ENCODE measurements at places on chromosomes 6 and 20. TPM values are rescaled to one million over a fixed set of nuclear protein-coding genes. Genes with fewer than 3 reads are reported as not detected.

GRCh38 chr6:146860583-146860982 is 261.8 kb downstream of the ADGB start:
- no peak overlapping the region for H3K4me3 ChIP-seq
- H3K4me1 ChIP-seq = no peaks in the 10 kb centered on the region
- no peak for DNase-seq
- no peaks in the 10 kb centered on the region for H3K36me3 ChIP-seq

The COL11A2 gene
- 2.4 TPM for total RNA-seq

- no peaks in the 10 kb centered on the region for H3K4me1 ChIP-seq
- no peaks in the 10 kb centered on the region for H3K36me3 ChIP-seq
- H3K4me3 ChIP-seq = no peak overlapping the region
- H3K27me3 ChIP-seq = no peaks in the 10 kb centered on the region
Observed at GRCh38 chr6:79239536-79240168, 5.2 kb upstream of the HMGN3 start.

- H3K27ac ChIP-seq = no peak overlapping the region
- DNase-seq = no peak
- no peak overlapping the region for H3K4me3 ChIP-seq
- no peaks in the 10 kb centered on the region for H3K27me3 ChIP-seq
- no peaks in the 10 kb centered on the region for H3K36me3 ChIP-seq
Observed at GRCh38 chr20:19913927-19914614, 103.1 kb upstream of the NAA20 start.

DNA sequence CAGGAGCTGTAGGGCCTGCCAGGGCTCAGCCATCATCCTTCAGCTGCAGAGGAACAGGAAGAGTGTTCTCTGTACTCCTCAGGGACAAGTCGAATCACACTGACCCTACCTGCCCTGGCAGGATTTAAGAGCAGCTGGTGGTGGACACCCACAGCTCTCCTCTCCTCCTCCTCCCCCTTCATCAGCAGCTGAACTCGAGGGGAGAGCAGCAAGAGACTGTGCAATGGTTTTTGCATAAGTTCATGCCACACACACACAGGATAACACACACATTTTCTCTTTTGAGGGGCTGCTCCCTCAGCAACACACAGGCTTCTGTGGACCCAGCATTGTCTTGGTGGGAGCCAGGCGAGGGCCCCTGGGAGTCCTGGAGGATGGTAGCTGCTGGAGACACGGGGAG is at the start of gene CST11:
TSS of gene CST11 (minus strand) at position 101 of the 400 bp plus-strand sequence. CDS start at position 36, 65 bp downstream.
- H3K4me3 ChIP-seq = no peak within 1 kb of the TSS
- no peak for DNase-seq
- no peaks in the 10 kb centered on the region for H3K27me3 ChIP-seq
- no peak within 1 kb of the TSS for H3K27ac ChIP-seq
- H3K36me3 ChIP-seq = no peaks in the 10 kb centered on the region

DNA sequence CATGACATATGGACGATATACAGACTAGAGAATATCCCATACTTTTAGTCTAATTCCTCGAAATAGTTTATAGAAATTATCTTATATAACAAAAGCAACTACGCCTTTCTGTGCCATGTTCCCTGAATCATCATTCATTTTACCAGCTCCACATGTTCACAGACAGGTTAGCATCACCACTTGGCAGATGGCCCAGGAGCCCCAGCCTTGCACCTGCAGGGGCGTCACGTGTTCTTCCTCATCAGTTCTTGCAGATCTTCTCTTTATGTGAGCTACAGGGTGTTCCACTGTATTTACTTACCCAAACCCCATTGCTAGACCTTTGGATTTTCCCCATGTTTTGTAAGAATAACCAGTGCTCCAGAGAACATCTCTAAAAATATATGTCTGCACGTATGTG is 12.6 kb upstream of the BNIP5 start:
- H3K27ac ChIP-seq = no peak overlapping the region
- H3K4me3 ChIP-seq = no peak overlapping the region
- H3K4me1 ChIP-seq = peaks cover 7% of the 10 kb centered on the region

DNA sequence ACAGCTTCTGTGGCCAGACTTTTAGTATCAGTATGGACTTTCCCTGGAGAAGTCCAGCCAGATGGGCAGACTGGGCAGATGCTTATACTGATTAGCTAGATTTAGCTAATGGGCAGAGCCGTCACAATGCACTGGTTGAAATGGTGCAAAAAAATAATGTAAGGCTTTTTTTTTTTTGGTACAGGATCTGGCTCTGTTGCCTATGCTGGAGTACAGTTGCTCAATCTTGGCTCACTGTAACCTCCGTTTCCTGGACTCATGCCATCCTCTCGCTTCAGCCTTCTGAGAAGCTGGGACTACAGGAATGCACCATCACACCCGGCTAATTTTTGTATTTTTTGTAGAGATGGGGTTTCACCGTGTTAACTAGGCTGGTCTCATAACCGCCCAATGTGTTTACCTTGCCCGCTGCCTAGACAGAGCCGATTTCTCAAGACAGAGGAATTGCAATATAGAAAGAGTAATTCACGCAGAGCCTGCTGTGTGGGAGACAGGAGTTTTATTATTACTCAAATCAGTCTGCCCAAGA is 16.4 kb upstream of the KIFC1 start:
- no peak overlapping the region for H3K4me3 ChIP-seq
- H3K4me1 ChIP-seq = peaks cover 18% of the 10 kb centered on the region
- no peaks in the 10 kb centered on the region for H3K36me3 ChIP-seq
- no peaks in the 10 kb centered on the region for H3K27me3 ChIP-seq

The CLVS2 gene
- 0.20 TPM for total RNA-seq

The MOCS1 gene
- 23.0 TPM for total RNA-seq

DNA sequence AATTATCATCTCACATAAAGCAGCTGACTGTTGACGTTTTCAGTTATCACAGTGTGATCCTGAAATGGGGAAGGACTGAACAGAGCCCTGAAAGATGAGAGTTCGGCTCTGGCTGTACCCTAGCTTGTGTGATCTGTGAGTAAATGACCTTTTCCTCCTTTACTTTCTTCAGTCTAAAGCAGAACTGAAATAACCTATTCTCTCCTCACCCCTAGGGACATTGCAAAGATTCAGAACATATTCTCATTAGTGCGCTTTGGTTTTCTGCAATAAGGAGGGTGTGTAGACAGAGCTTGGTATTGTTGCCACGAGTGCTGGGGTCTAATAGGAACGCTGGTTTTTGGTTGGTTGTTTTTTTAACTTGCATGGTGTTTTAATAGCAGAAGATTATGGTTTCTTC is 16.7 kb downstream of the FARS2 start:
- no peak for DNase-seq
- H3K27me3 ChIP-seq = no peaks in the 10 kb centered on the region
- H3K4me3 ChIP-seq = no peak overlapping the region
- H3K36me3 ChIP-seq = peaks cover 2% of the 10 kb centered on the region
- H3K27ac ChIP-seq = no peak overlapping the region

The PPIL6 gene
- 18.1 TPM for total RNA-seq

The GSTA1 gene
- total RNA-seq = 23.5 TPM

- DNase-seq = peak; percentile 31
- H3K36me3 ChIP-seq = no peaks in the 10 kb centered on the region
- H3K4me3 ChIP-seq = no peak overlapping the region
- no peak overlapping the region for H3K27ac ChIP-seq
Observed at GRCh38 chr6:155273431-155273830, 9.6 kb downstream of the CLDN20 start.

The PNPLA1 gene
- total RNA-seq = 1.3 TPM

DNA sequence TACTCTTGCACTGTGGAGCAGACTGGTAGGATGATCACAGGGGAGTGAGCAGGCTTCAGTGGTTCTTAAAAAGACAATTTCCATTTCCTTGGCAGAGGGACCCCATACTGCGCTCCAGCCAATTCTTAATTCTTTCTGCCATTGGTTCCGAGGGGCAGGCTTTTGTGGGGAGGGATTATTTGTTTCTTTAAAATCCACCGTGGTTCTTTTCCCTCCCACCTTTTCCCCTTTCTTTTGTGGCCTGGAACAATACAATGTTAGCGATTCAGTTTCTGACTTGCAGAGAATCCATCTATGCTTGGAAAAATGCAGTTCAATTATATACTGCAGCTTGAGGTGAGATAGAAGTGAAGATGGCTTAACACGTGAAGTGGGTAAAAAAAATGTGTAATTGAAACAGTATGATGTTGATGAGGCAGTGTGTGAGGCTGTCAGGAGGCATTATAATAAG is 379.0 kb upstream of the FLRT3 start:
- H3K36me3 ChIP-seq = no peaks in the 10 kb centered on the region
- no peak for DNase-seq
- peaks cover 16% of the 10 kb centered on the region for H3K4me1 ChIP-seq
- no peaks in the 10 kb centered on the region for H3K27me3 ChIP-seq

- no peak within 1 kb of the TSS for H3K27ac ChIP-seq
- H3K4me1 ChIP-seq = no peaks in the 10 kb centered on the region
- DNase-seq = peak; percentile 61
- no peaks in the 10 kb centered on the region for H3K36me3 ChIP-seq
Observed at GRCh38 chr6:27312146-27312949, at the start of gene POM121L2. Gene POM121L2 (minus strand): TSS chr6:27312273. CDS start chr6:27312170, 103 bp downstream.

DNA sequence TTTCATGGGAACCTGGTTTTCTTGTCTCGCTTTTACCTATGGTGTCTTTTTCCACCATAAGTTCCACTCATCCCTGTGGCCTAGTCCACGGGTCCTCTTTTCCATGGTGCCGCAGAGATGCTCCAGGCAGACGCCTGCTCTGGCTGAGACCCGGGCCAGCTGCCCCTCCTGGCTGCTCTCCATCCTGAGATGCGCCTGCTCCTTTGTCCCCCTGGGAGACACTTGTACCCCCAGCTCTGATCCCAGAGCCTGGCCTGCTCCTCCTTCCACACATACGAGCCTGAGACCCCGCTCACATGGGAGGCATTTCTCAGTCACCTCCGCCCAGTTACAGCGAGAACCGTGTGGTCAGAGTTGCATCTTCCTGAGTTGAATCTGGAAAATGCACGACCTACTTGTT is 29.6 kb downstream of the RNASET2 start:
- no peak overlapping the region for H3K4me3 ChIP-seq
- no peaks in the 10 kb centered on the region for H3K4me1 ChIP-seq
- H3K27ac ChIP-seq = peak overlapping the region; percentile 25
- DNase-seq = no peak
- no peaks in the 10 kb centered on the region for H3K36me3 ChIP-seq

The CYP24A1 gene
- total RNA-seq = 0.68 TPM

- H3K4me3 ChIP-seq = peak within 1 kb of the TSS; percentile 54
- peak; percentile 71 for DNase-seq
- H3K4me1 ChIP-seq = no peaks in the 10 kb centered on the region
- H3K27ac ChIP-seq = peak within 1 kb of the TSS; percentile 96
- no peaks in the 10 kb centered on the region for H3K27me3 ChIP-seq
Observed at GRCh38 chr6:17392978-17393891, at the start of gene CAP2. Gene CAP2 (plus strand): TSS chr6:17393595. CDS start chr6:17421556, 27,961 bp downstream.

DNA sequence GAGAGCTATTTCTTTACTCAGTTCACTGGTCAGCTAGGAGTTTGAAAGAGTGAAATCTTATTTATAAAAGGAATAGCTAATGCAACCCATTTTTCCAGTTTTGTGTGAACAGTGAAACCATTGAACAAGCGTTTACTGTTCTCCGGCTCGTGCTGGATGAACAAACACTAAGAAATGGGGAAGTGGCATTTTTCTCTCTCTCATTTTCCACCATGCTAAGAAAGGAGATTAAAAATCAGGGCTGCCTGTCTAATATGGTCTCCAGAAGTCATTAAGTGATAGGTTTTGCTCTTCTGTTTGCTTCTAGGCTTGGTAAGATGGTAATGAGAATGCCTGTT is 774 bp upstream of the SFT2D1 start:
- H3K36me3 ChIP-seq = peaks cover 4% of the 10 kb centered on the region
- peak overlapping the region; percentile 99 for H3K27ac ChIP-seq
- no peak for DNase-seq
- H3K27me3 ChIP-seq = no peaks in the 10 kb centered on the region

DNA sequence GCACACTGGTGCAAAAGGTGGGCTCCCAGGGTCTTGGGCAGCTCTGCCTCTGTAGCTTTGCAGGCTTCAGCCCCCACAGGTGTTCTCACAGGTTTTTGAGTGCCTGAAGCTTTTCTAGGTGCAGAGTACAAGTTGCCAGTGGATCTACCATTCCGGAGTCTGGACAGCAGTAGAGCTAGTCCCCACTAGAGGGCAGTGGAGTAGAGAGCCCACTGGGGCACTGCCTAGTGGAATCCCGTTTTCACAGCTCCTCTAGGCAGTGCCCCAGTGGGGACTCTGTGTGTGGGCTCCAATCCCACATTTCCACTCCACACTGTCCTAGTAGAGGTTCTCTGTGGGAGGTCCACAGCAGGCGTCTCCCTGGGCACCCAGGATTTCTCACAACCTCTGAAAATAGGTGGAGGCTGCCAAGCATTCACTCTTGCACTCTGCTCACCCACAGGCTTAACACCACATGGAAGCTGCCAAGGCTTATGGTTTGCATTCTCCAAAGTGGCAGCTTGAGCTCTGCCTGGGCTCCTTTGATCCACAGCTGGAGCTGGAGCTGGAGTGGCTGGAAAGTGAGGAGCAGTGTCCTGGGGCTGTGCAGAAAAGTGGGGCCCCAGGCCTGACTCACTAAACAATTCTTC is 86.3 kb upstream of the PROKR2 start:
- no peak overlapping the region for H3K27ac ChIP-seq
- no peaks in the 10 kb centered on the region for H3K36me3 ChIP-seq
- DNase-seq = no peak
- no peak overlapping the region for H3K4me3 ChIP-seq
- no peaks in the 10 kb centered on the region for H3K27me3 ChIP-seq

- no peak for DNase-seq
- H3K27ac ChIP-seq = no peak overlapping the region
- H3K27me3 ChIP-seq = no peaks in the 10 kb centered on the region
- H3K36me3 ChIP-seq = peaks cover 63% of the 10 kb centered on the region
- no peaks in the 10 kb centered on the region for H3K4me1 ChIP-seq
- H3K4me3 ChIP-seq = no peak overlapping the region
Observed at GRCh38 chr20:32448306-32449056, 90.3 kb downstream of the ASXL1 start.

GRCh38 chr20:38049800-38050199 is 16.3 kb downstream of the RPRD1B start:
- H3K4me1 ChIP-seq = peaks cover 8% of the 10 kb centered on the region
- no peak overlapping the region for H3K4me3 ChIP-seq
- H3K27ac ChIP-seq = peak overlapping the region; percentile 61
- no peaks in the 10 kb centered on the region for H3K27me3 ChIP-seq
- DNase-seq = no peak

DNA sequence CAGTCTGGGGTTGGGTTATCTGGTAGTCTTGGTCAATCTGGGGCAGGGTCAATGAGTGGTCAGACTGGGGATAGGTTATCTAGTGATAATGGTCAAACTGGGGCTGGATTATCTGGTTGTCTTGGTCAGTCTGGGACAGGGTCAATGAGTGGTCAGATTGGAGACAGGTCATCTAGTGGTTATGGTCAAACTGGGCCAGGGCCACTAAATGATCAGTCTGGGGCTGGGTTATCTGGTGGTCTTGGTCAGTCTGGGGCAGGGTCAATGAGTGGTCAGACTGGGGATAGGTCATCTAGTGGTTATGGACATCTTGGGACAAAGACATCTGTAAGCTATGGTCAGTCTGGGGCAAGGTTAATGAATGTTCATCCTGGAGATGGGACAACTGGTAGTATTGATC is 28.5 kb upstream of the BPIFA2 start:
- H3K27ac ChIP-seq = no peak overlapping the region
- H3K27me3 ChIP-seq = no peaks in the 10 kb centered on the region
- H3K4me1 ChIP-seq = no peaks in the 10 kb centered on the region
- no peaks in the 10 kb centered on the region for H3K36me3 ChIP-seq

GRCh38 chr6:37173493-37174195 is 3.7 kb downstream of the PIM1 start:
- peak overlapping the region; percentile 68 for H3K27ac ChIP-seq
- H3K27me3 ChIP-seq = no peaks in the 10 kb centered on the region
- no peak overlapping the region for H3K4me3 ChIP-seq
- no peak for DNase-seq

All from lung (tissue), 17 donors.